Caki2 (cell line): ENCODE measurements at places on chromosomes 16 and 17. TPM values are rescaled to one million over a fixed set of nuclear protein-coding genes. Genes with fewer than 3 reads are reported as not detected.

Gene LRRC37A
- total RNA-seq = 0.78 TPM in 1 of 2 replicates, not detected in the other

Gene CA5A
- not detected in 2 replicates for total RNA-seq

Gene MTHFSD
- total RNA-seq = 8.2 and 22.6 TPM in 2 replicates

Gene CD79B
- total RNA-seq = not detected in 2 replicates

Gene HID1
- 0.10 TPM in 1 of 2 replicates, not detected in the other for total RNA-seq

Gene TAT
- not detected in 2 replicates for total RNA-seq

Gene HSD11B2
- not detected in 2 replicates for total RNA-seq

Gene TMIGD1
- total RNA-seq = not detected in 2 replicates

Gene LPO
- not detected in 2 replicates for total RNA-seq

Gene ZNF594
- total RNA-seq = 2.6 and 3.7 TPM in 2 replicates
